SJCRH30 (cell line): ENCODE measurements at places on chromosomes 4 and X. TPM values are rescaled to one million over a fixed set of nuclear protein-coding genes. Genes with fewer than 3 reads are reported as not detected.

DNA sequence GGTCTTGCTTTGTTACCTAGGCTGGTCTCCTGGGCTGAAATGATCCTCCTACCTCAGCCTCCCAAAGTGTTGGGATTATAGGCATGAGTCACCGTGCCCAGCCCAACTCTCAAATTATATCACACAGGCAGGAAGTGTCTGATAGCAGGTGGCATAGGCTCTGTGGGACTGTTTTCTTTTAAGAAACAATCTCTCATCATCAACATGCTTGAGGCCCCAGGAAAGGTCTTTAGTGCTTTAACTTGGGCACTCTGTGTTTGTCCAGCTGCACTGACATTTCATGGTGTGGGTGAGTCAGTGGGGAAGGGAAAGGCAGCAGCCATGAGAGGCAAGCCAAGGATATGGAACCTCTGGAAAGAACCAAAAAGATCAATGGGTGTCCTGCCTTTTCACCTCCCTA is 88.1 kb upstream of the TSPAN5 start:
- H3K4me3 ChIP-seq: no peak overlapping the region
- H3K27me3 ChIP-seq: no peaks in the 10 kb centered on the region
- peak; percentile 88 for DNase-seq
- peaks cover 21% of the 10 kb centered on the region for H3K4me1 ChIP-seq
- no peaks in the 10 kb centered on the region for H3K36me3 ChIP-seq
- peak overlapping the region; percentile 98 for H3K27ac ChIP-seq

DNA sequence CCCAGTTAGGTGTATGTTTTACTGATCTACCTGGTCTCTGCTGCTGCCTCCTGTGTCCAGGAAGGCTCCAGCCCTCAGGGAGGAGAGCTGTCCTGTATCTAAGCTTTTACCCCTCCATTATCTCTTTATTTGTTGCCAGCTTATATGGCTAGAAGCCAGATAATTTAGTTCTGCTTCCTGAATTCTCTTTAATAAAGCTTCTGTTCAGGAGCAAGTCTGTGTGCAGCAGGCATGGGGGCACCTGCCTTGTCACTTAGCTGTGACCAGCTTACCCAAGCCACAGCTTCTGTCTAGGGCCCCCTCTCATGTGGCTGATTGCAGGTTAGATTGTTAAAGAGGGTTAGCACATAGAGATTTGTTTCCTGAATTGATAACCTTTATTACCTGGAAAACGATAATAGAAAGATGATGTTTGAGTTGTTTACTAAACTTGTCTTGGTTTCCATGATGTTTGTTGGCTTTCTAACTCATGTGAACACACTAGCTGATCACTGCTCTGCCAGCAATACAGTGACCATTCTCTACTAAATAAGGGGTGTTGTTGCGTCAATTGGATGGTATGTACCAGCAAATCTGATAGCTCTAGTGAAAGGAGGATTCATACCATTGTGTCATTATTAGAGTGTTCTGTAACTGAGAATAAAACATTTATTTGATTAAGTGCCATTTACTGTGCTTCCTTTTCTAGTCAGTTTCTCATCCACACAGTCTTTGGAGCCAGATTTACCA is 189.8 kb upstream of the ANK2 start:
- H3K4me1 ChIP-seq: peaks cover 20% of the 10 kb centered on the region
- H3K27me3 ChIP-seq: no peaks in the 10 kb centered on the region
- peak; percentile 84 for DNase-seq
- no peaks in the 10 kb centered on the region for H3K36me3 ChIP-seq
- peak overlapping the region; percentile 1; the same call in 1 of the 2 replicates for H3K27ac ChIP-seq
- no peak overlapping the region for H3K4me3 ChIP-seq

DNA sequence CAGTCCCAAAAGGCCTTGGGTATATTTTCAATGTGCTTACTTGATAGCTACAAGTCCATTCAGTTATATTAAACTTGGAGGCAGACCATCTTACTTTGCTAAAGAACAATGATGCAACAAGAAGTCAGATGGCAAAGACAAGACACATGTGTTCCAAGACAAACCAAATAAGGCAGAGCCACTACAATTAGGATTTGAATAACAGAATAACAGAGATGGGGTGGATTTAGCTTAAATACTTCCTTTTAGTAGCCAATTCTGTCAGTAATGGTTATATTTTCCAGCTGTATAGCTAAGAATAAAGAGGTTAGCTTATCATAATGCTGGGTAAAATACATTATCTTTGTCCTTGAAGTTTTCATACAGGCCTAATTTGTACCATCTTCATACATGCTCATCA is 37.7 kb upstream of the FRAS1 start:
- H3K4me3 ChIP-seq: no peak overlapping the region
- H3K27ac ChIP-seq: no peak overlapping the region
- 0 out of 2 replicates have a peak, but pooled peaks cover 2% of the 10 kb centered on the region for H3K4me1 ChIP-seq
- H3K36me3 ChIP-seq: no peaks in the 10 kb centered on the region

DNA sequence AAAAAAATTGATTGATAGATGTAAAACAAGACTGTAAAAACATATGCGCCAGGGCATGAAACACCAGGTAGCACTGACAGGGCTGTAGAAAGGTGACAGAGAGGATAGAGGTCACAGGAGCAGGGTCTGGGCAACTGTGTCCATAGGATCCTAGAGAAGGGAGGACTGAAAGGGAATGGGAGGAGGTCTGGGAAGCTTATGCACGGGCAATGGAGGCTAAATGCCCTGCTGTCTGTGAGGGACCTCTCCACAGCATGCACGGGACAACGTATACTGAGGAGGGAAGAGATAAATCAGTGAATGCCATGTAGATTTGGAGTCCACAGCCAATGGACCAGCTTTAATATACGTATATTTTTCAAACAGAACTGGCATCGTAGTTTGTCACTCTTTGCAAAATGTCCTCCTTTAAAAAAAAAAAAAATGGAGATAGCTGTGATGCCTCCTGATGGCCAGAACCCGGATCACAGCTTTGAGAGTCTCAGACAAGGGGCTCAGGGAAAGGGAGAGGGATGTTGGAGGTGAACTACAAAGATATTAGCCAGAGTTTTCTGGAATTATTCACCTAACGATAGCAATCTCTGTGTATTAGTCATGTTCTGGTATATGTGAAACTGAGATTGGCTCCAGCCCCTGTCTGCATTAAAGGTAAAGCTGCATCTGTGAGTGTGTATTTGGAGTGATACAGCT is 16.0 kb downstream of the RAB40A start:
- 0 out of 2 replicates have a peak, but pooled peaks cover 6% of the 10 kb centered on the region for H3K27me3 ChIP-seq
- no peaks in the 10 kb centered on the region for H3K4me1 ChIP-seq
- no peaks in the 10 kb centered on the region for H3K36me3 ChIP-seq
- DNase-seq: no peak
- H3K4me3 ChIP-seq: no peak overlapping the region

DNA sequence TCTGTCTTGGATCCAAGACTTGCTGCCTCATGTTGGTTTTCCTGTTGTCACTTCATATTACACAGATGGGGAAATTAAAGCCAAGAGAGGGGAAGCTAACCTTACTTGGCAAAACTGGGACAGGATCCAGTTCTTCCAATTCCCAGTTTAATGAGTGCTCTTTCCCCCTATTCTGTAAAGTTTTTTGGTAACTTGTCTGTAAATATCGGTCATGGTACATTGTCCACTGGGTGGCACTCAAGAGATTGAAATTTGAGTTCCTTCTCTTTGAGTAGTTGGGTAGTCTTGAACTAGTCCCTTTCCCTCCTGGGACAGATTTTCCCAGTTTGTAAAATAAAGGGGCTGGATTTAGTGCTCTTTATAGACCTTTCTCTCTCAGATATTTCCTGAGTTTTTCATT is 12.4 kb upstream of the EOLA2 start:
- H3K36me3 ChIP-seq: no peaks in the 10 kb centered on the region
- no peaks in the 10 kb centered on the region for H3K4me1 ChIP-seq
- H3K27ac ChIP-seq: no peak overlapping the region
- H3K27me3 ChIP-seq: no peaks in the 10 kb centered on the region
- H3K4me3 ChIP-seq: no peak overlapping the region

Gene AP1AR
- total RNA-seq: 23.1 and 24.7 TPM in 2 replicates
